ENCODE measurements at places on chromosomes 12 and 14.
A peak's percentile ranks its signal among the peaks of the same experiment; 100 is the strongest.

- DNase-seq, result no peak
Measured at GRCh38 chr14:96929950-96930349, 132.8 kb downstream of the VRK1 start.

DNA sequence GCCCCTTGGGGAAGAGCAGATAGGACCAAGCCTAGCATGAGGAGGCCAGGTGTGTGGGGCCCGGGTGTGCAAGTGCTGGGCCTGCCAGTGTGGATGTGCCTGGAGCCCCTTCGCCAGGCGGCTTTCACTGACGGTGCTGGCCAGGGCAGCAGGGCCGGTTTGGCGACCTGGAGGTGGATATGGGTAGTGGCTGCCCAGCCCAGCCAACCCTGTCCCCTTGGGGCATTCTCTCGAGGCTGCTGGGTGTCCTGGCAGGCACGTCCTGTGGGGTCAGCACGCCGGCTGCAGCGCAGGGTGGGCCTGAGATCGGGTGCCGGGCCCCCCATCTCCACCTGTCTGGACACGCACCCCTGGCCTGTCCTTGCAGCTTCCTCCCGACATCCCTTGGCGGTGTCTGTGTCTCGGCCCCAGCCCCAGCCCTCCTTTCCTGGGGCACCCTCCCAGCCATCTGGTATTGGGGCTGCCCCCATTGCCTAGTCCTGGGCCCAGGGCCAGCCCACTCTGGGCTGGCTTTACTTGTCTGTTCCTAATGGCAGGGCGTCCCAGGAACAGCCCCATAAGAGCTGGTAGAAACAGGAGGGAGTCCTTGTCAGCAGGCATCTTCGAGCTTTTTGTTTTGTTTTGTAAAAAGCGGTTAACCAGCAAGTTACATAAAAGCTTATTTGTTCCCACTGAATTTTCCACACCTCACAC is 7.2 kb upstream of the CRIP2 start:
- DNase-seq, result no peak

DNA sequence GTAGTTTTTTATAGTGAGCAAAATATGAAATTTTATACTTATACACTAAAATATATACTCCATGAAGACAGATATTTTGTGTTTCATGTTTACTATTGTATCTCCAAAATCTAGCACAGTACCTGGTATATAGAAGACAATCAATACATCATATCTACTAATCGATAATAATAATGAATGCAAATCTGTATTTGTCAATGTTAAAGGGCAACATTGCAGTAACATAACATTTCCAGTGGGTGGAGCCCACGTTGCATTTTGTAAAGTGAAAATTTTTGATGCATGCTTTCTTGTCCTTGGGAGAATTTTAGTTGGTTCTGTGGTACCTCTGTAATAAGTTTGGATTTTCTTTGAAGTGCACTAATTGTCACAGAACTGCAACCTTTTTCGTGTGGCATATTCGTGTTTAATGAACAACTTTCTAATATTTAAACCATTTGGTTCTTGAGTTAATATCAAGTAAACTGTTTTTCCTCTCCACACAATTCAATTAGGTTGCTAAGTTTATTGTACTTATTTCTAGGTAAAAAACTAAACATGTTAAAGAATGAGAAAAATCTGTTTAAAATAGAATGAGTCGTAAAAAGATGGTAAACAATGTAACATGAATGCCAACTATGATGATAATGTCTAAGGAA is 47.4 kb downstream of the AVPR1A start:
- peak; percentile 3 for DNase-seq

DNA sequence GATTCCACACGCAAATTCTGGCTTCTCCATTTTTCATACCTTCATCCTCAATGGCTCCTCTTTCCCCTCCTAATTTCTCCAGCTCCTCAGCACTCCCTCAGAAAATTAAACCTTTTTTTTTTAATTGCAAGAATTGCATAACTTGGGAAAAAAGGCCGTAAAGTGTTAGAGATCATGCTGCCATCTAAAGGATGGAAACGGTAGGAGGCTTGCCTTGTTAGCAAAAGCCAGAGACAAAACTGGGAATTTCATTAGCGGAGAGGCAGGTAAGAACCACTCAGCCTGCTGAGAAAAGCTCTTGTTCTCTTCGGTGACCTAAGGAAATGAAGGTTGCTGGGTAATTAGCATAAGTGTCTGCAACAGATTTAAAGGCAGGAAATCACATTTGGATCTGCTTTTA is 204.3 kb downstream of the AEBP2 start:
- DNase-seq, result peak; percentile 48

GRCh38 chr12:116368196-116369194 is 91.0 kb upstream of the MED13L start:
- no peak for DNase-seq

- no peak for DNase-seq
Measured at GRCh38 chr12:124590447-124590846, 23.0 kb upstream of the NCOR2 start.

GRCh38 chr12:94831081-94831751 is 172.3 kb downstream of the NDUFA12 start:
- no peak for DNase-seq

DNA sequence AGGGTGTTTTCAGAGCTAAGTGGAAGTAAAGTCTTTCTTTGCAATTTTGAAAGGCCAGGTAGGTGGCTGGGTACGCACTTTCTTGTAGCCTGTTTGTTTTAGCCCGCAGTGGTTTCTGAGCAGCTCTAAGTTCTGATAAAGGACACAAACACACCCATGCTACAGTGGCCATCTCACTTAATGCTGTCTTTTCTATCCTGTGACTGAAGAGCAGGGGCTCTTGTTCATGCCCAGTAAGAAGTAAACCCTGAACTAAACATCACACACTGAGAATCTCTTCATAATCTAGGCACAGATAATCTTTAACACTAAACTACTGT is 427.2 kb downstream of the RAD51B start:
- DNase-seq, result no peak

DNA sequence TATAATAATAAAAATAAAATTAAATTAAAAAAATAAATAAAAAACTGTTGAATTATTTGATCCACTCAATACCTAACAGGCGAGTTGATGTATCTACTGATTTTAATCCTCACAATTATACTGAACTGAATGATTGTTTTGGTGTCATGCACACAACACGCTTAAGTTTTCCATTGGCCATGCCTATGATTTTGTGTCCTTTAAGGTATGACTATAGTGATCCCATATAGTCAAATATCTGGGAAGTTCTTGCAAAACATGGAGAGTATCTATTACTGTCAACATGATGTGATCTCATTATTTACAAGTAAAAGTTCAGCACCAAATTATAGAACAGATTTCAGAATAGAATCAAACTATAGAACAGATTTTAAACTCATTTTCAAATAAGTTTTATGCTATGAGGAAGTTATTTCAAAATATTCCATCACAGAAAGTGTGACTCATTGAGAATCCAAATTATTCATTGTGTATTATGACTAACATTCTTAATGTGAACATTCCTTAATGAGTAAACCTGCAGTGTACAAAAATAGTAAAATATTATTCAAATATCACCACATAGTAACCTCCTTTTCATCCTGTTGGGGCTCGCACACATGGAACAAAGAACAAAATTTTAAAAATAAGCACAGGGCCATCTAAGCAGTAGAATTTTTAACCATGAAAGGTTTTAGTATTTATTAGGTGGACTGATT is 190.4 kb downstream of the SLC25A21 start:
- DNase-seq, result peak; percentile 80

DNA sequence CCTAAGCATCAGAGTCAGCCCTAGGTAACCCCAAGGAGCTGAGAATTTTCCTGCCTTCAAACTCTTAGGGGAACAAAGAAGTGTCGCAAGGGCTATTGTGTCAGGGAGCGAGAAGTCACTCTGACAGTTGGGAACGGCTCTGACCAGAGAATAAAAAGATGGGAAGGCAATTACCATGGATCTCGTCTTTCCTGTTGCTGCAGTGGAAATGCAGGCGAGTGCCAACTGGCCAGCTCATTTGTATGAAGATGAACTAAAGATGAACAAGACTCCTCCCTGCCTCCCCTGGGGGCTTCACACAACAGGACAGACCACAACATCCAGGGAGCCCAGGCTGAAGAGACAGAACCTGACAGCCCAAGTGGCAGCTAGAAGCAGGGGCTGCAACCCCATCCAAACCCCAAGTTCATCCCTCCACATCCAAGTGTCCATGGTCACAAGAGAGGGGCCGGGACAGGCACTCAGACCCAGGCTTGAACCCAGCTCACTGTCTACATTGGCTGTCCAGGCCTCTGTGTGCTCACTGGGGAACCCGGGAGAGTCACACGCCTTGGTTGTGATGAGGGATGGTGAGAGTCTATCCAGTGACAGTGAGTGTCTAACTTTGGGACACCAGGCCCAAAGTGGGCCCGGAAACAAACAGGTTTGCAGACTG is 322.4 kb downstream of the BCL11B start:
- no peak for DNase-seq

GRCh38 chr14:52190337-52190931 is 77.1 kb upstream of the PTGDR start:
- no peak for DNase-seq

GRCh38 chr14:102145395-102145794 is 5.7 kb downstream of the WDR20 start:
- DNase-seq, result no peak

DNA sequence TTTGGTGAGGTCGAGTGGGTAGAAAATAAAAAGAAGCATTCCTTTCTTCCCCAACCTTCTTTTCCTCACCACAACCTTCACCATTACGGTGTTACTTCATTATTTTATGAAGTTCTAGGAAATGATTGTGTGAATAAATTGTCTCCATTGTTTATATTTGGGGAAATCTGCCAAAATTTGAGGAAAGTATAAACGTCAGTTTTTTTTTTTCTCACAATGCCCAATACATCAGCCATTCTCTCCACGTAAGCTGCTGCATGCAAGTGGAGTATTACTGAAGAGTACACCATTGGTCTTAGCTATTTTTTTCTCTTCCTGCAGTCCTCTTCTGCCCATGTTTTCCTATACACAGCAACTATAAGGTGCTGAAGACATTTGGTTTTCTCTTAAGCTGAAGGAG is 9.1 kb upstream of the POLR3B start:
- DNase-seq, result no peak

DNA sequence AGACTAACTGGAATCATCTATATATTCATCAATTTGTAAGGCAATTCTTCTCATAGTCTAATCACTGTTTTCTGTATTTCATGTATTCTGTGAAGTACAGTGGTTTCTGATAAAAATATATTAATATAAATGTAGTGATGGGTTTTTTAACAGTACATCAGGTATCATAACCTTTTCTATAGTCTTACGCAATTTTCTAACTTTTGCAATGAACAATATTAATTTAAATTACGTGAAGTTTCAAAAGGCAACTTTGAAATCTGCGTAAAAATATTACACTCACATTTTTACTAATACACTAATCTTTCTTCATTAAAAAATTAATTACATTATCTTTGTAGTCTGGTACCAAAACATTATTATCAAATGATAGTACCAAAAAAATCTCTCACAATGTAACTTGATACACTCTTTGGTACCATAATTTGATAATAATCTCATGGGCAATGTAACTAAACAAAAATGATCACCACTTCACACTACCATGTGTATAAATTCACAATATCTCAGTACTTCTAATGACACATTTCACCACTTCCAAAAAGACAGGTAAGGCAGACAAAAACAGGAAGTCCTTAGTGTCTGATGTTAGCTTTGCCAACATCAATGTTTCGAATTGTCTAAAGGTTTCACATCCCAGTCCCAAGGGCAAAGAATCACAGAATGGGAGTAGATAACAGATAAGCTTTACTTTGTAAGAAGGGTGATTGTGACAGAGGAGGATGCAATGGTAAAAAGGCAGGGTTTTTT is 8.7 kb downstream of the DNAI7 start:
- DNase-seq, result no peak

GRCh38 chr12:124680863-124681778 is 113.7 kb upstream of the NCOR2 start:
- peak; percentile 97 for DNase-seq

GRCh38 chr12:101480849-101481248 is 5.7 kb downstream of the SPIC start:
- no peak for DNase-seq

DNA sequence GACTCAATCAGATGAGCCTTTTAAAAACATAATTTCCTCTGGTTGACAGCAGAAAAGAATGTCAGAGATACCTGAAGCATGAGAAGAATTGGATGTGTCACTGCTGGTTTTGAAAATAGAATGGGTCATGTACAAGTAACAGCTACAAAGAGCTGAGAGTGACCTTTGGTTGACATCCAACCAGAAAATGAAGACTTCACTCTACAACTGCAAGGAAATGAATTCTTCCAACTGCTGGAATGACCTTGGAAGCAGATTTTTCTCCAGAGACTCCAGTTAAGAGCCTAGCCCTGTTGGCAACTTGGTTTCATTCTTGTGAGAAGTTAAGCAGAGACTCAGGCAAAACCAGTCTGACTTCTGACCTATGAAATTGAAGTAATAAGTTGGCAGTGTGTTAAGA is 505.9 kb downstream of the SLC16A7 start:
- peak; percentile 39 for DNase-seq

DNA sequence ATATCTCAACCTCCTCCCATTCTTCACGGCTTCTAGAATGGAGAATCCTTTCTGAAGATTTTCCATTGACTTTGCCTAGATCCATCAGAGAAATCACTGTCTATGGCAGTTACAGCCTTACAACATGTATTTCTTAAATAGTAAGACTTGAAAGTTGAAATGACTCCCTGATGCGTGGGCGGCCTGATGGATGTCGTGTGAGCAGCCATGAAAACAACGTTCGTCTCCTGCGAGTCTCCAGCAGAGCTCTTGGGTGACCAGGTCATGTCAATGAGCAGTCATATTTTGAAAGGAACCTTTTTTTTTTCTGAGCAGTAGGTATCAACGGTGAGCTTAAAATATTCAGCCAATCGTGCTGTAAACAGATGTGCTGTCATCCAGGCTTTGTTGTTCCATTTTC is 139.9 kb upstream of the C14orf180 start:
- no peak for DNase-seq

- DNase-seq, result no peak
Measured at GRCh38 chr14:105064721-105065143, 498 bp downstream of the GPR132 start.

DNA sequence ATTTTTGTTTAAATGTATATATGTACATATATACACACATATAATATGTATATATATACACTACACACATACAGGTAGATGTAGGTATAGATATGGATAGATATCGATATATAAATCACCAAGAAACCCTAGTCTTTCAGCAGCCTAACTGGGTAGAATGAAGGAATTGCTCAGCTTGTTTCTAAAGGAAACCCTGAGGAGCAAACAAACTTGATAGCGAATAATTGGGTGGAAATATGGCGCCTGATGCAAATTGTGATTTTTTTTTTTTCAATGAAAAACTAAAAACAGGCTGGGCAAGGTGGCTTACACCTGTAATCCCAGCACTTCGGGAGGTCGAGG is 254 bp upstream of the CCDC177 start:
- no peak for DNase-seq

GRCh38 chr12:18583655-18584054 is 154.2 kb downstream of the PLCZ1 start:
- DNase-seq, result no peak

DNA sequence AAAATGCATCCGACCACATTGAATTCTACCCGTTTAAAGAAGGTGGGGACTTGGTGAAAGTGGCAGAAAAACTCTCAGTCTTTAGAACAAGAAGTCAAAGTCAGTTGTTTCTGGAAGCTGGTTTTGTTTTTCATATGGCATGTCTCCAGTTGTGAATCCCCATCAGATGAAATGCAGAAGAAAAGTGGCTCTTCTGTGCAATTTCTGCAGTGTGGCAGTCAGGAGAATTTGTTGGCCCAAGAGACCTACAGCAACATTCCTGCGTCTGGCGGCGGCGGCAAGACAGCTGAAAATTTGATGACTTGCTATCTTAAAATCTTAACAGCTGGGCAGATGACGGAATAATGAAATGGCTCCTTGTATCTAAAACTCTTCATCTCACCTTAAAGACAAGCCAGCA is 201.5 kb downstream of the FOXN3 start:
- no peak for DNase-seq

- DNase-seq, result no peak
Measured at GRCh38 chr12:123433615-123434014, 2.9 kb downstream of the RILPL2 start.
